ENCODE measurements at places on chromosomes 12 and 14.
A peak's percentile ranks its signal among the peaks of the same experiment; 100 is the strongest.

- no peak for DNase-seq
These were observed 1.5 kb downstream of the RFLNA start for GRCh38 chr12:124296295-124296915.

GRCh38 chr12:51196547-51196946 is 21.3 kb downstream of the POU6F1 start:
- no peak for DNase-seq

- DNase-seq: no peak
These were observed 17.8 kb downstream of the SINHCAF start for GRCh38 chr12:31308116-31308515.

GRCh38 chr12:111211910-111212757 is 156.8 kb downstream of the PHETA1 start:
- DNase-seq: no peak

GRCh38 chr14:70350078-70350477 is 9.4 kb downstream of the COX16 start:
- no peak for DNase-seq

- DNase-seq: no peak
These were observed 14.9 kb downstream of the TRMT61A start for GRCh38 chr14:103543721-103544387.

DNA sequence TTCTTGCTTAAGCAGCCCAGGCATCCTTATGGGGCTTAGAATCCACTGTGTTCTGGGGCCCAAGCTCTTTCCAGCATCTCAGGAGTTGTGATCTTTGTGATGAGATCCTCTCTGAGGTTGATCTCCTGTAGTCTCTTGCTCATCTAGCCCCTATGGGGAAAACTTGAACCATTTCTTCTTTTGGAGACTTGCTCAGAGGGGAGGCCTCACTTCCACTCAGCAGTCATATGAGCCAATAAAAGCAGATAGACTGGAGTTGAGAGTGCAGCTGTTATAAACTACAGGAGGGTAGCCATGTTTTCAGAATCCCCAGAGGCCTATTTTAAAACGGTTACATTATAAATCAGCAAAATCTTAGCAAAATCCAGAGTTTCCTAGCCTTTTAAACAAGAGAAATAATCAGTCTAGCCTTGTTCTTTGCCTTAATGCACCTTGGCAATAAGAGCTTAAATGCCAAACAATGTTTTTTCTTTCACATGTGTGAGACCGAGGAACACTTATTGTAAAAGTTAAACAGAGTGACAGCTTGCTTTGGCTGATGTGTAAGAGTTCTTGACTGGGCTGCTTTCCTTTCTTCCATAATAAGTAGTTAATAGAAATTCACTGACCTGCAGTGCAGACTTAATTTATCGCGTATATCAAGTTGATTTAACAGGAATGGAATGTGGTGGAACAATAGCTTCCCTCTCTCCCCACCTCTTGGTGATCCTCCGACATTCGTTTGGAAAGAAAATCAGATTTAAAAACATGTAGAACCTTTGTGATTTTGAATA is 168.3 kb downstream of the NEDD1 start:
- no peak for DNase-seq

- DNase-seq: no peak
These were observed 62.9 kb upstream of the CMKLR1 start for GRCh38 chr12:108401964-108402363.

DNA sequence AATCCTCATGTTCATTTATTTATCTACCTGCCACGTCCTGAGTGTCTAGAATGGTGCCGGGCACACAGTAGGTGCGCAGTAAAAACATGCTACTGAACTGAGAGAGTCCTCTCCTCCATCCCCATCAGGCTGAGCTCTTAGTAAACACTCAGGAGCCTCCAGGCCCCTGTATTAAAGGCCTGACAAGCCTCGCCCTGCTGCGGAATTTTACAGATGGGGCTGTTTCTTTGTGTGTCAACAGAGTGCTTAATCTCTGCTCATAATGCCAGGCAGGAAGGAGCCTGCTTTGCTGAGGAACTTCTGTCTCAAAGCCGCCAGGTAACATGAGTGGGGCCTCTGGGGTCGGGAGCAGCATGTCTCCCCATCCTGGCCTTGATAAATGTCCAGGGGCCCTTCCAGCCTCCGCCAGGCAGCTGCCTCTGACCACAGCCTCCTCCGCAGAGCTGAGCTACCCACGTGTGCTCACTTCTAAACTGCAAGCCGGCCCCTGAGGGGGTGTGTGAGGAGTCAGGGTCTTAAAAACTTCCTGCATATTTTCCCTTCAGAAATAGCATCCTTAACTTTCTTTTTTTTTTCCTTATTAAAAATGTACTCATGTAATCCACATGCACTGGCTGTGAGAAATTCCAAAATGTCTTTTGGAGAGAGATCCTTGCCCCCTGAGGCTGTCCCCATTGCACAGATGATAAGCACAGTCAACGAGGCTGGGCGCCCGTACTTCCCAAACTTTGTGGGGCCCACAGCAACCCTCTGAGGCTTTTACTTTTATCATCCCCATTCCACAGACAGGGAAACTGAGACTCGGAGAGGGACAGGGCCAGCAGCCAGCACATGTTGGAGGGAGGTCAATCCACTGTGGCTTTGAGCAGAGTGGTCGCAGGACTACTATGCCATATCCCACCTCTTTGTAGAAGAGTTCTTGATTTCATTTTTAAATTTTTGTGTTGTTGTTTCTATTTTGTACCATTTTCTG is 116.0 kb upstream of the NCOR2 start:
- DNase-seq: no peak

GRCh38 chr12:115636546-115636945 is 640.9 kb downstream of the MED13L start:
- no peak for DNase-seq

GRCh38 chr14:97709552-97709951 is 912.4 kb downstream of the VRK1 start:
- DNase-seq: peak; percentile 16

- no peak for DNase-seq
These were observed 202.8 kb downstream of the ANO2 start for GRCh38 chr12:5742258-5742657.

DNA sequence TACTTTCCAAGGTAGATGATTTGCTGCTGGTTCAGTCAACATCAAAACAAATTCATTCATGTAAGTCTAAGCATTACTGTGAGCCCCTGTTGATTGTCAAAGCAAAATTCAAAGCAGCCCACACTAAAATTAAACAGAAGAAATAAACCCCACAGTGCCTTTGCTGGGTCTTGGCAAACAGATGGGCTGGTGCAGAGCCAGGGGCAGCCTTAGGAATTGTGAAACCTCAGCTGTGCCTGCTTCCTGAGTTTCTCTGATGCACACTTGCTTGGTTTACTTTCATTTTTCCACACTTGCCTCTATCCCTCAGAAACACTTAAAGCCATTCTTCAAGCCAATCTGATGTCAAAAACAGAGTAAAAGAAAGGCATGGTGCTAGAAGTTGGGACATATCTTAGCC is 6.6 kb upstream of the PLEKHG7 start:
- DNase-seq: no peak

- DNase-seq: no peak
These were observed 170.6 kb downstream of the OTOGL start for GRCh38 chr12:80269803-80270552.

GRCh38 chr12:18139989-18140596 is 50.1 kb upstream of the RERGL start:
- DNase-seq: no peak

GRCh38 chr12:48972952-48973483 is 1.5 kb upstream of the WNT10B start:
- no peak for DNase-seq

DNA sequence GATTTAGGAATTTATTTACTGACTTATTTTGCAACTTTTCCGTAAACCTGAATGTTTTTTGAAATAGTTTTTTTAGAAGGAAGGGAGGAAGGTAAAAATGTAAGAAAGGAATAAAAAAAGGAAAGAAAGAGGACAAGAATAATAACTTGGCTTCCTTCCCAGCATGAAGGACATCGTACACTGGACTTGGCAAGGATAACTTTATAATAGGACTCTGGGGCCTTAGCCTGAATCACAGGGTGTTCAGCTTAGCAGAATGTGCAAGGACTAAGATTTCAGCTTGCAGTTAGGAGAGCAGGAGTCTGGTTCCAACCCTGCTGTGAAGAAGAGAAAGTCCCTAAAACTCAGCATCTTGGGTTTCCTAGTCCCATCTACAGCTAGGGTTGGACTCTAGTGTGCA is 1053.3 kb downstream of the VRK1 start:
- no peak for DNase-seq

DNA sequence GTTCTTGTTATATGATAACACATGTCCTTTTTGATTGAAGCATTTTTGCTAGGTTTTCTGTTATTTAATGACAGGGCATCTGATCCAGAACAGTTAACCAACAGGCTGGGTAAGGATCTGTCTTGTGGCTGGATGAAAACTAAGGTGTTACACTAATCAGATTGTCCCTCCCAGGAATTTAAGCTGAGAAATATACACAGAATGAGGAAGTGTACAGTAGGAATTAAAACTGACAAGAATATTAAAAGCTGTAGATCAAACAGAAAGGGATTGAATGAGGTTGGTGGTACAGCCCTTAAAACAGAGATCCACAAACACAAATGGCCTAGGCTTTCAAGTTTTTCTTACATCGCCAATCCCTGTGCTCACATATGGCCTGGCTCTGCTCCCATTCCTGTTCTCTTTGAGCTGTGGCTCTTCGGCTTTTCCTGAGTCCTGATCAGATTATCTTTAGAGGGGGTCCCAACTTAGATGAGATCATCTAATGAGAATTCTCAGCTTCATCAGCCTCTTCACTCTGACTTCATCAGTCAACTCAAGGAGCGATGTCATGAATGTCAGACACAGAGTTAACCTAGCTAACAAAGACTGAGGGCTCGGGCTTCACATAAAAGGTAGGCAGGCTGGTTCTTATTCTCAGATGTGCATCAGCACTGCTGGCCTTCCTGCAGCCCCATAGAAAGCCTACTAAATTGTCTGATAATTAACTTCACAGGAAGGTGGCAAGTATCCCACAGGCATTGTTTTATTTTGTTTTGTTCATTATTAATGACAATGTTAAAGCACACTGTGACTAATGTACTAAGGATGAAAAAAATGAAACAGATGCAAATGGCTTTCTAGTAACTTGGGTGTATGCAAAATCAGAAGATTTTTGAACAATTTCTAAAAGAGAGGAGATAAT is 11.4 kb downstream of the PYGL start:
- no peak for DNase-seq

GRCh38 chr12:110677206-110677911 is 11.6 kb downstream of the HVCN1 start:
- DNase-seq: no peak

- DNase-seq: no peak
These were observed 24.2 kb downstream of the SLC25A29 start for GRCh38 chr14:100282083-100282350.

DNA sequence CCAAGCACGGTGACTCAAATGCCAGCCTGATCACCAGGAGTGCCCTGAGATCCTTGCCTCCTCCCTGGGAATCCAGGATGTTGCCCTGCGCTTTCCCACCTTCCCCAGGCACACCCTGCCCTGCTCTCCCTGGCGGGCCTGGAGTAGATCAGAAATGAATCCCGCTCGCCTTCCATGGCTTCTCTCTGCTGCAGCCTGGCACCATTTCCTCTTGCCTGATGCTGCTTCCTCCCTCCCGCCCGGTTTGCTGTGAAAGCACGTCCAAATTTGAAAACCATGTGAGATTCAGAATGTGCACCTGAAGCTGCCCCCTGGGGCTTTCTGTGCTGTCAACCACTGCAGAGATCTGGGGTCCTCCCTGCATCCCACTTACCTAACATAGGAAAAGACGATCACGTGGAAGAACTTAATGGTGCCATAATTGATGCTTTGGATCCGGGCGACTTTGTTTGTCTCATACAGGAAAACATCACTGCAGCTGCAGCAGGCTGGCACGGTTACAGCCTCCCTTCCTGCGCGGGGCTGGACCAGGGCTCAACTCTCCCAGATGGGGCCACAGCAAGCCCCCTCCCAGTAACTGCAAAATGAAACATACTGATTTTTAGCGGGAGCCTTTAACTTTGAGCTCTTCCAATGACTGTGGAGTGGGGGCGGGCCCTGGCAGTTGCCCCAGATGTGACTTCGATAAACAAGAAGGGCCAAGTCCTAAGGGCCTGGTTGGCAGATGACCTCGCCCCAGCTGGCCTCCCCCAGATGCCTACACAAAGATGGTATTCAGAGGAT is 24.9 kb upstream of the C12orf76 start:
- peak; percentile 11 for DNase-seq

DNA sequence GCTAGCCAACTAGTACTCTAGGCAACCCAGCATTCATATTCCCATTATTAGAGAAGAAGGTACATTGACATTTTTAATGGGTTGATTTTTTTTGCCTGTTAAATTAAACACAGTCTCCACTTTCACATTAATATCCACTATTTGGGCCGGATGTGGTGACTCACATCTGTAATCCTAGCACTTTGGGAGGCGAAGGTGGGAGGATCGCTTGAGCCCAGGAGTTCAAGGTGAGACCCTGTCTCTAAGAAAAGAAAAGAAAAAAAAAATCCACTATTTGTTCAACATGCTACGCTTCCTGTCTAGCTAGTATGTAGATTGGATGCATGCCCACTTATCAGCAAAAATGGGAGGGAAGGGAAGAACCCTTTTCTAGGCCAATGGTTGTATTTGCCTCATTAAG is 7.1 kb upstream of the CRADD start:
- no peak for DNase-seq

- DNase-seq: no peak
These were observed 11.0 kb upstream of the SRP54 start for GRCh38 chr14:34971801-34972200.

- peak; percentile 54 for DNase-seq
These were observed 24.5 kb downstream of the GPRC5D start for GRCh38 chr12:12927211-12928079.

DNA sequence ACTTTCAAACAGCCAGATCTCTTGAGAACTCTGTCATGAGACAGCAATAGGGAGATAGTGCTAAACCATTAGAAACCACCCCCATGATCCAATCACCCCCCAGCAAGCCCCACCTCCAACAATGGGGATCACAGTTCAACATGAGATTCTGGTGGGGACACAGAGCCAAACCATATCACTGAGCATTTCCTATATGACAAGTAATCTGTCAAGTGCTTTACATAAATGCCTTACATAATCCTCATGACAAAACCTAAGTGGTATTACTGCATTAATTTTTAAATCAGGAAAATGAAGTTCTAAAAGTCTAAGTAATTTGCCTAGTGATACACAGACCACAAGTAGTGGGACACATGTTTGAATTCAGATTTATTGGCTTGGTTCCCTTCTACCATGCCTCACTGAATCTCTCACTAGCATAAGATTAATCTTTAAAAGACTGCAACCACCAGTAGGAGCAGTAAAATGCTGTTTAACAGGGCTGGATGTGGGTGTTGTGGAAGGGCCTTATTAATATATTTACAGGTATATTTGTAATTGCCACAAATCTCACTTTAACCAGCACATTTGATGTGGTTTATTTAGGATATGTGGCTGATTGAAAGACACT is 323.1 kb upstream of the FBXO33 start:
- no peak for DNase-seq

GRCh38 chr14:45793081-45793480 is 540.1 kb upstream of the MIS18BP1 start:
- no peak for DNase-seq

DNA sequence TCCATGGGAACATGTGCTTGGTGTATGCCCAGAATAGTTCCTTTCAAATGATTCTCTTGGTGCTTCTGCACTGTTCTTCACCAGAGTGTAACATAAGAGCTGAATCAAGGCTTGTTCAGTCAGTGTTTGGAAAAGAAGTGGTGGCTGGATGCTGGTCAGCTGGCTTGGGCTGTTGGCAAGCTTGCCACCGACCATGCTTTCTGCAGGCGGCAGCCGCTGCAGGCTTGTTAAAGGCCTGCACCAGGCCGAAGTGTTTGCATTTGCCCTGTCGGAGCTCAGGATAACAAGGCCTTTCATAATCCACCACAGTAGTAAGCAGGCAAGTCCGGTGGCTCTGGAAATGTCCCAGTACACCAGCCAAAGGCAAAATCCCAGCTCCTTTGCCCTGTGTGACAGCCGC is 26.9 kb downstream of the DAAM1 start:
- DNase-seq: no peak

Measured in activated CD4-positive, alpha-beta T cell treated with anti-CD3 and anti-CD28 coated beads, Interleukin-2, amount 50 U/mL, for 4 hours (primary cell).